A172 (cell line): ENCODE measurements at places on chromosomes 4 and X.

DNA sequence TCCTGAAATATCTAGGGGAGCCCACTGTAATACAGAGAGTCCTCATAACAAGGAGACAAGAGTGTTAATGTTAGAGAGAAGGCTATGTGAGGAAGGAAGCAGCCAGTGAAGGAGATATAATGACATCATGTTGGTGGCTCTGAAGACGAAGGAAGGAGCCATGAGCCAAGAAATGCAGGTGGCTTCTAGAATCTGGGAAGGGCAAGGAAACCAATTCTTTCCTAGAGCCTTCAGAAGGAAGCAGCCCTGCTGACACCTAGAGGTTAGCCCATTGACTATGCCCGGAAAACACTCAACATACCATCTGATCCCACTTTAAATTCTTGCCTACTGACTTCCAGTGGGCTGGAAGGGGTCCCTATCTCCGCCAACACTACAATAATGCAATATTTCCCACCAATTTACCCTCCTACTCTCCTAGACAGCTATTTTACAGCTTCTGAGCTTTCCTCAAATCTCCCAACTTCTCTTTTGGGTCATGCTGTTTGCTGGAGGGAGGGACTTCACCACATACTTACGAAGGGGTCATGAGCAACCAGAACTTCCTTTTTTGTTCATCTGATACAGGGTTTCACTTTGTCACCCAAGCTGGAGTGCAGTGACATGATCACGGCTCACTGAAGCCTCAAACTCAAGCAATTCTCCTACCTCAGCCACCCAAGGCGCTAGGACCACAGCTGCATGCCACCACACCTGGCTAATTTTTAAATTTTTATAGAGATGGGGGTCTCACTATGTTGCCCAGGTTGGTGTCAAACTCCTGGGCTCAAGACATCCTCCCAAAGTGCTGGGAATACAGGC, 25.2 kb upstream of the G3BP2 start:
- no peak for DNase-seq

GRCh38 chr4:92406488-92406887, 102.7 kb downstream of the GRID2 start:
- no peak for DNase-seq

GRCh38 chrX:119189595-119189994, 46.5 kb upstream of the PGRMC1 start:
- DNase-seq: no peak

- no peak for DNase-seq
These were observed 71.4 kb upstream of the PSAPL1 start for GRCh38 chr4:7506119-7506518.

GRCh38 chr4:189001283-189001970, 862.2 kb downstream of the TRIML1 start:
- no peak for DNase-seq

DNA sequence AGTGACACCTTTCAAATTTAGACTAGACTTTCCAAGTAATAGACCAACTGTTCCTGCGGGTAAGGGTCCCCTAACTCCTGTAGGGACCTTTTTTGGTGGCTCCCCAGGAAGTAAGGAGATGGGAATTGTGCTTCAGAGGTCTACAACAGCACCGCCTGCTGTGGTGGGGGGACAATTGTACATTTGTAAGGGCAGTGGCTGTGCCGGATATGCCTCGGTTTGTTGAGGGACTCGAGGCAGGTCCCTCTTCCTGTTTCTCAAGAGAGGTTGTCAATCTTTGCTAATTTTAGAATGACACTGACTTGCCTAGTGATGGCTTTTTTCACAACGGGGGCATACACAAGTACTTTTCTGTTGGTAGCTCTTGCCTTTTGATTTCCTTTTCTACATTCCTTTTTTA, 15.5 kb upstream of the HSD17B11 start:
- DNase-seq: no peak

DNA sequence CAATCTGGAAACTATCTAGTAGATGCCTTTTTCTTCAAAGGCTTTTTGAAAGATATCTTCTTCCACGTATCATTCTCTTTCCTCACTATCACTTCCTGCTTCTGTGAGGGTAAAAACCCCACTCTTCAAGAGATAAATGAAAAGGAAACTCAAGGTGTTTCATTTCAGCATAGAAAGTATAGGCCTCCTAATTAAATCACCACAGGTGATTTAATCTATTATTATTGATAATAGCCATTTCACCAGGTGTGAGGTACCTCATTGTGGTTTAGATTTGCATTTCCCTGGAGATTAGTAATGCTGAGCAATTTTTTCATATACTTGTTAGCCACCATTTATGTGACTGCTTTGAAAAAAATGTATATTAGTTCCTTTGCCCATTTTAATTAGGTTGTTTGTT, 92.0 kb upstream of the EMCN start:
- no peak for DNase-seq

DNA sequence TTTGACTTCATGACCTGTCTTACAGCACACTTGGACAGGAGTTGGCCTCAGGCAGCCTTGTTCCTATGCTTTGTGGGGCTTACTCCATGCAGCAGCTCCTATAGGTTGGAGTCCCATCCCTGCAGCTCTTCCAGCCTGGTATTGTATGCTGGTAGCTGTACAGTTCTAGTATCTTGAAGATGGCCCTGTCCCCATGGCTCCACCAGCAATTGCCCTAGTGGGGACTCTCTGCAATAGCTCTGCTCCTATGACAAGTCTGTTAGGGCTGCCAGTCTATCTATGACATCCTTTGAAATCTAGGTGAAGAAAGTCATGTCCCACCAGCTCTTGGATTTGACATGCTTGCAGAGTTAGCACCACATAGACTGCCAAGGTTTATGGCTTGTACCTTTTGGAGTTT, 252.6 kb downstream of the ANTXR2 start:
- no peak for DNase-seq

- DNase-seq: no peak
These were observed 74.0 kb downstream of the CC2D2A start for GRCh38 chr4:15543537-15544247.

DNA sequence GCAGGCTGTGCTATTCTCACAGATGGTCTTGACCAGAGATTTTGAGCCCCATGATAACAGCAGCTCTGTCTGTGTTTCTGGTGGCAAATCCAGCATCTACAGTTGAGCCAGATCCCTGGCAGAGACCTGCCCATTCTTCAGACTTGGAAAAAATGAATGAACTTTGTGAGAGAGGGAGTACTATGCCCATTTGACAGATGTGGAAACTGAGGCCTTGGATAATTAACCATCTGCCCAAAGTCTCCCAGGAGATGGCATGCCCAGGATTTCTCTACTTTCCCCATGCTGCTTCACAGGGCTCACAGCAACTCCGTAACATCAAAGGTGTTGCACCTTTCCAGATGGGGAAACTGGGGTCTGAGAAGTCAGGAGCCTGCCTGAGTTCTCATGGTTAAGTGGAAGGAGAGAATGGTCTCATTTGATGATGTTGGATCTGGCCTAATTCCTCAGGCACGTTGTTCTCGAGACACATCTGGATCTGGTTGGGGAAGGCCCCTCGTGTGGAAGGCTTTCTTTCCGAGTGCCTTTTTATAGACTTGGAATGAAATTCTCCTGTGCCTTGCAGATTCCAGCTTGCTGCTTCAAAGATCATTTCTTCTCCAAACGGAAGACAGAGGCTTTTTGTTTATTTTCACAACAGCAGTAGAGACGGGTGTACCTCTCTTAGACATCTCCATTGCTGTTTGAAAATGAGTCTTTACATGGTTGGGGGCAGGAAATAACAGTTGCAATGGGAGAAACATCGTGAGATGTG, 73.3 kb upstream of the STX18 start:
- DNase-seq: no peak

DNA sequence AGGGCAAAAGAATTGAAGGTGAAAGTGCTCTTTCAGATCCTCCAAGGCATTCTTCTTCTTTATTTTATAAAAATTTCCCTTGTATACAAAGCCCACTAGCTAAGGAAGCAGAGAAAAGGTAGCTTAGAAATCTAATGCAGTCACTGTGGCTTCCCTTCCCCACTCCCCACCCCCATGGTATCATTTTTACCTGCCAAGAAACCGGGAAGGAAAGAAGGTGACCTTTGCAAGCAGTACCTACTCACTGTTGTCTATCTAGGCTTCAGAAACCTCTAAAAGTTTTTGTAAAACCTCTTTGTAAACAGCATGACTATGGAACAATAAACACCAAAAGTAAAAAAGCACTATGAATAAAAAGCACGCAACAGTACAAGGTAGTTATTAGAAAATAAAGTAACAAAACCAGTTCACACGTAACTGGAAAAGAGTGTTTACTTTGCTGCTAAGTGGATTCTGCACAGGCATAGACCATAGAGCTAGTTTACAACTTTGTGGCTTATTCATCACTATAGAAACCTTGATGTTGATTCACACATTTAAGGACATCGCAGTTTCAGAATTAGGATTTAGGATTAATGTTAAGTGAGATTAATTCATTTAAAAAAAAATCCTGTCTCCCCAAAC, 109.6 kb upstream of the FTHL17 start:
- no peak for DNase-seq

DNA sequence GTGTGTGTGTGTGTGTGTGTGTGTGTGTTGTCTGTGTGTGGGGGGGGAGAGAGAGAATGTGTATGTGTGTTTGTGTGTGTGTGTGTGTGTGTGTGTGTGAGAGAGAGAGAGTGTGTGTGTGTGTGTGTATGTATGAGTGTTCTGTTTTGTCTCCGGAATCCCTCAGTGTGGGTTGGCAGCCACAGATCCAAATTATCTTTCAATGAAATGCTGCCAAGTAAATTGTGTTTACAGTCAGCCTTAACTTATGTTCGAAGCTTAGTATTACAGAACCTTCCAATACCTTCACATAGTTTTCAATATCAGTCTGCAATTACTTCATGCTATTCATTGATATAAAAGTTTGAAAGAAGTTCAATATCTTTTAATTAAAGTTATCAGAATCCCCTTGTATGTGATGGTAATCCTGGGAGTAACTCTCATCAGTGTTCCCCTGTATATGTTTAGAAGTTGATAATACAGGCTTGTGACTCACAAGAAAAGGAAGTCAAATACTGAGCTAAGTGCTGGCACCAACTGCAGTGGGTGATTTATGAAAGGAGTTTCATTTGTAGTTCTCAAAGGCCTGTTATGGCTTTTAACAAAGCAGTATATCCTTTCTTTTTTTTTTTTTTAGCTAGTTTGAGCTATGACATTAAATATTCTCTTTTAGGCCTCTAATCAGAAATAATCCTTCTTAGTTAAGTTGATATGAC, 51.6 kb upstream of the HTR2C start:
- DNase-seq: peak; percentile 9

DNA sequence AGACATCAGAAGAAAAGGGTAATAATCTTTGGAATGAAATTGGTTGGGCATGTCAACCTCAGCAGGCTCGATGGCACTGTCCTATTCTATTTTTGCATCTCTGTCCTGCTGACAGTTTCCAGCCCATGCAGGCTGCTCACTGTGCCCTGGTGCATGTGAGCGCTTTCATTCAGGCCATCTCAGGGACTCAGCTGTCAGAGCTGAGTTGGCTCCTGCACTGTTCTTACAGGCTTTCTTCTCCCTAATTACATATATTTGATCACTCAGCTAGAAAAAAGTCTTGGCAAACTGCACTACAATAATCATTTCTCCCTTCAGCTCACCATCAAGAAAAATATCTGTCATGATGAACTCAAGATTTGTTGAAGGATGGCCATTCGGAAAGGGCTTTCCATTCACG, 84.7 kb downstream of the RASL11B start:
- DNase-seq: no peak

GRCh38 chr4:17511509-17511949, 361 bp downstream of the QDPR start:
- no peak for DNase-seq

- no peak for DNase-seq
These were observed 86.2 kb upstream of the CBR4 start for GRCh38 chr4:169096221-169096620.

- no peak for DNase-seq
These were observed 125.8 kb downstream of the FHDC1 start for GRCh38 chr4:153061971-153062370.

DNA sequence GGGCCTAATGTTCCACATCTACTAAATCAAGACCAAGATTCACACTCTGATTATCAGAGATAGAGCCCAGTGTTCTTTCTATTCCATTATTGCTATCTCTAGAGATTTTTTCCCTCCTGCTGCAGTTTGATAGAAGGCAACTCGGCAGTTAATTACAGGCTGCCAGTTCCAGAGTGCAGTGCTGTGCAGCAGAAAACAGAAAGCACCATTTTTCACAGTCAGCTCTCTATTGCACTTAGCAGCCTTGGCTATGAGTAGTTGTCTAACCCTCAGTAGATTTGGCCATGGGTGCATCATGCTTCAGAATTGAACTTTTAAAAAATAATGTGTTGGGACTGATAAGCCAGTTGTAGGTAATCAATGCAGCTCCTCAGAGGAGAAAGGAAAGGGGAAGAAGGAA, 295.3 kb downstream of the MID1IP1 start:
- DNase-seq: no peak

GRCh38 chr4:152860046-152860445, 76.1 kb upstream of the FHDC1 start:
- no peak for DNase-seq

- DNase-seq: peak; percentile 74
These were observed at the start of gene SPP1 for GRCh38 chr4:87975466-87975865. Gene SPP1 (plus strand): TSS chr4:87975714. CDS start chr4:87976896, 1,182 bp downstream.

GRCh38 chrX:14872355-14872754, 514 bp downstream of the FANCB start:
- DNase-seq: no peak

DNA sequence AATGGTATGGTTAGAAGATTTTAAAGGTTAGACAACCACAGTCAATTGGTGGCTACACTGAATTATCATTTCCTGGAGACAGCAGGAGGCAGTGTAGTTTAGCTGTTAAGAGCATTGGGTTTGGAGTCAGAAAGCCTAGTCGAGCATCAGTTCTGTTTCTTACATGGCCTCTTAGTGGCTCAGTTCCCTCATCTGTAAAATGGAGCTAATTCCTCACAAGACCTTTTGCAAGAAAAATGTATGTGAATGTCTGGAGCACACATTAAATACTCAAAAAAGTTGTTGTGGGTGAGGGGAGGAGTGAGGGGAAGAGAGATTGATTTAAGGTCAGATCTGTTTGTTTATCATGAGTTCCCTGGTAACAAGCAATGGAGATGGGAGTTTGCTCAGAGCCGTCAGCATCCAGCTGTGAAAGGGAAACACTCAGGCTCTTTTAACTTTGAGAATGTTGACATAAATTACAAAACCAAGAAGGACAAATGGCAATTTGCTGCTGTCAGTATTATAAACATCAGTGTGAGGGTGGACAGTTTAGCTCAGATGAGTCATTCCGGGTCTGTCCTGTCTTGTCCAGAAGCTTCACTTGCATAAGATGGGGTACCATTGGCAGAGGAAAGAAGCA, 98.2 kb upstream of the PGRMC2 start:
- peak; percentile 80 for DNase-seq
